Endothelial cell of umbilical vein (primary cell): ENCODE measurements at places on chromosomes 4 and X. TPM values are rescaled to one million over a fixed set of nuclear protein-coding genes. Genes with fewer than 3 reads are reported as not detected.

- no peak for DNase-seq
- no peaks in the 10 kb centered on the region for H3K27me3 ChIP-seq
- no peak overlapping the region for H3K27ac ChIP-seq
- no peaks in the 10 kb centered on the region for H3K4me1 ChIP-seq
- H3K4me3 ChIP-seq, result no peak overlapping the region
Observed at GRCh38 chr4:160082432-160083207, 979.7 kb downstream of the RAPGEF2 start.

DNA sequence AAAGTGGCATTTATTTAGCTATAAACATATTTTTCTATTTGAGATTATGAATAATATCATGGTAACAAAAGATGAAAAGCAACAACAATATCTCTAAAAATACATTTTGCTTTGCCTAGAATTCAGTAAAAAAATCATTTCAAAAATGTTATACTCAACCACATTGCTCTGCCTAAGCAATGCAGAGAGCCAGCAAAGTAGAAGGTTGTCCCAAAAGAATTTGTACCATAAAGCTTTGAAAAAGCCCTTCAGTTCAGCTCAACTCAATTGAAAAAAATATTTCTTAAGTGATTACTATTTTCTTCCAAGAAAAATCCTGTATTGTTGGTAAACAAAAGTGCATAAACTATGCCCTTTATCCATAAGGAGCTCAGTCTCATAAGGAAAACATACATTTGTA is 301.2 kb upstream of the ARSJ start:
- no peak for DNase-seq
- no peaks in the 10 kb centered on the region for H3K27me3 ChIP-seq
- no peak overlapping the region for H3K27ac ChIP-seq
- no peak overlapping the region for H3K4me3 ChIP-seq
- H3K36me3 ChIP-seq, result no peaks in the 10 kb centered on the region

GRCh38 chr4:6753103-6753560 is 29.4 kb upstream of the KIAA0232 start:
- no peak for DNase-seq
- H3K4me3 ChIP-seq, result no peak overlapping the region
- no peak overlapping the region for H3K27ac ChIP-seq
- peaks cover 6% of the 10 kb centered on the region for H3K4me1 ChIP-seq
- H3K27me3 ChIP-seq, result no peaks in the 10 kb centered on the region
- no peaks in the 10 kb centered on the region for H3K36me3 ChIP-seq

GRCh38 chr4:91032725-91033445 is 905.7 kb downstream of the CCSER1 start:
- H3K27ac ChIP-seq, result no peak overlapping the region
- H3K4me1 ChIP-seq, result no peaks in the 10 kb centered on the region
- H3K4me3 ChIP-seq, result no peak overlapping the region

DNA sequence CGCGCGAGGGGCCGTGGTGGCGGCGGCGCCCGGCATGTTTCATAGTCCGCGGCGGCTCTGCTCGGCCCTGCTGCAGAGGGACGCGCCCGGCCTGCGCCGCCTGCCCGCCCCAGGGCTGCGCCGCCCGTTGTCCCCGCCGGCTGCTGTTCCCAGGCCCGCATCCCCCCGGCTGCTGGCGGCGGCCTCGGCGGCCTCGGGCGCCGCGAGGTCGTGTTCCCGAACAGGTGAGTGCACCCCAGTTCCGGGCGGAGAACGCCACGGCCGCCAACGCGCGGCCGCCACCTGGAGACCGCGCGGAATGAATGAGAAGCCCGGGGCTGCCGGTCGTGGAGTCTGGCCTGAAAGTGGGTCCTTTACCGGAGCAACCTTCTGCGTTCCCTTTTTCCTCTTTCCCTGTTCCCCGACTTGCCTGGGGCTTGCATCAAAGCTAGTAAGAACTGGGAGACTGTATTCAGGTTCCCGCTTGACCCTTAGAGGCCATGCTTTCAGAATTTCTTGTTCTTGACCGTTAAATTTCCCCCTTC is 429 bp downstream of the NOCT start:
- no peaks in the 10 kb centered on the region for H3K36me3 ChIP-seq
- H3K4me1 ChIP-seq, result peaks cover 35% of the 10 kb centered on the region
- H3K4me3 ChIP-seq, result peak overlapping the region; percentile 99
- peak; percentile 50 for DNase-seq

DNA sequence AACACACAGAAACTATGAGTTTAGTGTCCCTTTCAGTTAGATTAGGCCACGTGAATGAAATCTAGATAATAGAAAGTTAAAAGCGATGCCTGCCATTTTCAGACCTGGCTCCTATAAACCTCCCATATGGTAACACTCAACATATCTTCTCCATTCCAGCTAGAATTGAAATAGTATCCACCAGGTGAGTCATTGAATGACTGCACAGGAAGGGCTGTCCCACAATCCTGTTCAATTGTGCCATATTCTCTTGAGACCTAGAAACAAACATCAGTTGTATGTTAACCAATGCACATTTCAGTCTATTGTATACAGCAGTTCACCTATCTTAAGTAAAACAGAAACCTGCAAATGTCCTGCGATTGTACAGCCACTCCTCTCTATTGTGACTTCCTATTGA is 659.3 kb upstream of the SLIT2 start:
- DNase-seq, result no peak
- H3K4me3 ChIP-seq, result no peak overlapping the region
- no peak overlapping the region for H3K27ac ChIP-seq
- no peaks in the 10 kb centered on the region for H3K27me3 ChIP-seq
- no peaks in the 10 kb centered on the region for H3K36me3 ChIP-seq

DNA sequence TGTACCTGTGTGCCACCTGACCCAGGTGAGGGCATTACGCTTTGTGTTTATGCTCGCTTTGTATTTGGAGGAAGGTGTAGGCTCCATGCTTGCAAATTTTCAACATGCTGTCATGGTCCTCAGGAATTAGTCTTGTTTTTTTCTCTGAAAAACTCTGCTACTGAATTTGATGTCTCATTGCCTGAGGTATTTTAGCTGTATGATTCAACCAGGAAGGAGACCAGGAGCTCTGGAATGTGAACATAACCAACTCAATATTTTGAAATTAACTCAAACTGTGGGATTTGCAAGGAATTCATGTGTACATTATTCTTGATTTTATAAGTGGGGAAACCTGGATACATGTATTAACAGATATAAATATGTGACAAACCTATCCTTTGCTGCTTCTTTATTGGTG is 134.1 kb downstream of the SLC4A4 start:
- no peak for DNase-seq
- no peak overlapping the region for H3K4me3 ChIP-seq
- H3K4me1 ChIP-seq, result no peaks in the 10 kb centered on the region
- H3K27ac ChIP-seq, result no peak overlapping the region
- H3K27me3 ChIP-seq, result no peaks in the 10 kb centered on the region

- H3K4me1 ChIP-seq, result no peaks in the 10 kb centered on the region
- no peaks in the 10 kb centered on the region for H3K27me3 ChIP-seq
- H3K36me3 ChIP-seq, result no peaks in the 10 kb centered on the region
- H3K27ac ChIP-seq, result no peak overlapping the region
- DNase-seq, result no peak
- H3K4me3 ChIP-seq, result no peak overlapping the region
Observed at GRCh38 chrX:9644335-9644734, 121.3 kb downstream of the GPR143 start.

GRCh38 chr4:120290553-120290952 is 223.9 kb upstream of the MAD2L1 start:
- no peak overlapping the region for H3K4me3 ChIP-seq
- no peak overlapping the region for H3K27ac ChIP-seq
- H3K4me1 ChIP-seq, result no peaks in the 10 kb centered on the region
- no peaks in the 10 kb centered on the region for H3K36me3 ChIP-seq

- H3K27ac ChIP-seq, result no peak overlapping the region
Observed at GRCh38 chr4:40875507-40876150, 125.9 kb downstream of the NSUN7 start.

- H3K36me3 ChIP-seq, result no peaks in the 10 kb centered on the region
- no peak overlapping the region for H3K27ac ChIP-seq
- DNase-seq, result no peak
- H3K4me3 ChIP-seq, result no peak overlapping the region
Observed at GRCh38 chr4:123288309-123289025, 108.1 kb upstream of the SPRY1 start.

DNA sequence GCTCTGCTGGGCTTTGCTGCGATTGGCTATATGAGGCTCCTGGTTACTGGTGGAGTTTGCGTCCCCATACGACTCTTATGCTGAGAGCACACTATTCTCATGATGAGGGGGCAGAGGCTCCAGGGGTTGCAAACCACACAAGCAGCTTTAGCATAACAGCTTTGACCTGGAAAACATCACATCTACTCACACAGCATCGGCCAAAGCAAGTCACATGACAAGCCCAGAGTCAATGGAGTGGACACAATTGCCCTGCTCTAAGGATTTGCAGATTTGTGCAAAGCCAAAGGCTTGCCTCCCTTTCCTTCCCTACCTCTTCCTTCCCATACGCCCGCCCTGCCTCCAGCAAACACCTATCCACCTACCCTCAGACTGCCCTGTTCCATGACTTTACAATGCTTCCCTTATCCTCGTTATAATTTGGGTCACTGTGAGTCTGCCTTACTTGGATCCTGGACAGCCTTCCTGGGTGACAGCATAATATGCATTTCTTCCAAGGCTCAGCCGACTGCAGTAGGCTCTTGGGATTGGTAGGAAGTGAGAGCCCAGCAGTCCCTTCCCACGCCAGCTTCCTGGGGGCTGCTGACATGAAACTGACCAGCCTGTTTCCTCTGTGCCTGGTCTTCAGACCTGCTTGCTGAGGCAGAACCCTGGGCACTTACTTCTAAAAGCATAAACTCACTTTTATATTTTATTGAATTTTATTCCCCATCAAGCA is 208.2 kb upstream of the PSAPL1 start:
- H3K27ac ChIP-seq, result no peak overlapping the region
- peaks cover 6% of the 10 kb centered on the region for H3K27me3 ChIP-seq
- peaks cover 4% of the 10 kb centered on the region for H3K4me1 ChIP-seq
- no peaks in the 10 kb centered on the region for H3K36me3 ChIP-seq
- H3K4me3 ChIP-seq, result no peak overlapping the region
- no peak for DNase-seq

GRCh38 chr4:3294401-3295241 is 1.8 kb downstream of the RGS12 start:
- H3K36me3 ChIP-seq, result no peaks in the 10 kb centered on the region
- H3K4me1 ChIP-seq, result peaks cover 18% of the 10 kb centered on the region
- H3K27me3 ChIP-seq, result no peaks in the 10 kb centered on the region
- peak overlapping the region; percentile 70 for H3K4me3 ChIP-seq

- no peak for DNase-seq
- H3K36me3 ChIP-seq, result no peaks in the 10 kb centered on the region
Observed at GRCh38 chr4:179709961-179710624, 2267.9 kb upstream of the AGA start.

DNA sequence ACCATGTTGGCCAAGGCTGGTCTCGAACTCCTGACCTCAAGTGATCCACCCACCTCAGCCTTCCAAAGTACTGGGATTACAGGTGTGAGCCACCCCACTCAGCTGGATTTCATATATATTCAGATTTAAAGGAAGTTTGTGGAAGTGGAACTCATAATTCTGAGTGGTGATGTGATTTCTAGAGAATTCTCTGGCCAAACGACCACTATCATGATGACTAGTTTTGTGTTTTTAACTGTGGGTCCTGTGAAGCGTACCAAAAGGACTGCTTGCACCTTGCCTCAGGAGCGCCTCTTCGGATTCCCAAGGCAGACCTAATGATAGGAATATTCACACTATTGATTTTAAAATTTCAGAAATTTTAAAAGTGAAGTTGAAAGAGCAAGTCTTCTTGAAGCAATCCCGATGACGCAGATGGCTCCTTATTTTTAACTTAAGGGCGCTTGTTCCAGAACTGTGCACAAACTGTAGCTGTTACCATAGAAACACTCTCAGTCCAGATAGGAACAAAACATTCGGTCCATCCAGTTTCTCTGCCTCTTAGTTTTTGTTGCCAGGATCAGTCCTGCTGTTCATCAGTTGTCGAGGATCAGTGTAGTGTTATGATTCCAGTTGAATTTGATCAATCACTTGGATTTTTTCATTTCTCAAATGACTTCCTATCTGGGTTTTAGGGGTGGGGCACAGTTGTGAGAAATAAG is 51.7 kb upstream of the CLCN4 start:
- no peak for DNase-seq
- H3K27ac ChIP-seq, result no peak overlapping the region
- H3K36me3 ChIP-seq, result peaks cover 4% of the 10 kb centered on the region
- H3K27me3 ChIP-seq, result no peaks in the 10 kb centered on the region

GRCh38 chrX:55524487-55524886 is 34.8 kb upstream of the USP51 start:
- no peak overlapping the region for H3K4me3 ChIP-seq
- peaks cover 3% of the 10 kb centered on the region for H3K4me1 ChIP-seq
- H3K27me3 ChIP-seq, result no peaks in the 10 kb centered on the region
- no peak overlapping the region for H3K27ac ChIP-seq
- no peaks in the 10 kb centered on the region for H3K36me3 ChIP-seq
- no peak for DNase-seq

DNA sequence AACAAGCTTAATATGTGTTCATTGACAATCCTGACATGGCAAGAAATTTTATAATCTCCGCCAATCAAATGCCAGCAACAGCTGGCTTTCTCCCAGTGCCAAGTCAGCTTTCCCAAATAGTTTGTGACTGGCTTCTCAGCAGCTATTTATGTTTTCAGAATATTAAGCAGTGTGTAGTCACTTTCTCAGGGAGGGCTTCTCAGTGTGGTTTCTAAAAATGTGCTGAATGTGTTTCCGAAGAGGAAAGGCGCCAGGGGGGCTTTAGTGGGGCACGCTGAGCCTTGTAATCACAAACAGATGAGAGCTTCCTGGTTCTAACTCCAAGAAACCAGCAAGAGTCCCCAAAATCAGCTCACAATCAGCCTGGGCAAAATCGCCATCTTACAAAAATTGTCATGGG is 258.7 kb upstream of the CPEB2 start:
- no peak for DNase-seq
- no peaks in the 10 kb centered on the region for H3K27me3 ChIP-seq
- H3K4me1 ChIP-seq, result no peaks in the 10 kb centered on the region

GRCh38 chr4:159096434-159096833 is 6.4 kb upstream of the RAPGEF2 start:
- peak; percentile 62 for DNase-seq
- no peak overlapping the region for H3K27ac ChIP-seq
- H3K36me3 ChIP-seq, result no peaks in the 10 kb centered on the region
- peaks cover 14% of the 10 kb centered on the region for H3K4me1 ChIP-seq
- no peak overlapping the region for H3K4me3 ChIP-seq
- H3K27me3 ChIP-seq, result no peaks in the 10 kb centered on the region

Gene VEGFD
- 0.64 and 0.67 TPM in 2 replicates for total RNA-seq

Gene ABRAXAS1
- total RNA-seq, result 14.0 and 16.7 TPM in 2 replicates

Gene NAT8L
- total RNA-seq, result 0.11 and 0.12 TPM in 2 replicates

Gene ADH1B
- total RNA-seq, result not detected in 2 replicates

Gene WAS
- total RNA-seq, result 0.73 TPM in 1 of 2 replicates, not detected in the other
